ENCODE measurements at places on chromosomes 3 and 15.

GRCh38 chr15:40498418-40498817 is 27.6 kb downstream of the CHST14 start:
- no peak for DNase-seq

GRCh38 chr15:40893733-40894680 is at the start of gene VPS18:
TSS of gene VPS18 (plus strand) at chr15:40894450. CDS start at chr15:40894769, 319 bp downstream.
- peak; percentile 99 for DNase-seq

- DNase-seq = no peak
Observed at GRCh38 chr3:66317750-66318376, 97.1 kb downstream of the SLC25A26 start.

DNA sequence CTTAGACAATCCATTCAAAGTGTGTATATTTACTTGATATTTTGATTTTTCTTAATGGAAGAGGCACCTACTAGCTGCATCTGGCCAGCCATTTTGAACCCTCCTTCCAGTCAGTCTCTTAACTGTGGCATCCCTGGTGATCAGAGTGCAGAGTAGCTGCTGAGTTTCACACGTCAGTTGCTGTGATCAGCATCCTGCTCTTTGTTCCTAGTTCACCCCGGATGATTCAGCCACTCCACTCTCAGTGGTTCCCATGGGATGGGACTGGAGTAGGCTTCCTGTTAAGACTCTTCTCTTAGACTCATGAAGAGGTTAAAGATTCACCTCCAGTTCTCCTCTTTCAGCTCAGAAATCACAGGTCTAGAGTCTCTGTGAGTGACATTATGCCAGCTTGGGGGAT is 75.8 kb downstream of the STXBP5L start:
- no peak for DNase-seq

DNA sequence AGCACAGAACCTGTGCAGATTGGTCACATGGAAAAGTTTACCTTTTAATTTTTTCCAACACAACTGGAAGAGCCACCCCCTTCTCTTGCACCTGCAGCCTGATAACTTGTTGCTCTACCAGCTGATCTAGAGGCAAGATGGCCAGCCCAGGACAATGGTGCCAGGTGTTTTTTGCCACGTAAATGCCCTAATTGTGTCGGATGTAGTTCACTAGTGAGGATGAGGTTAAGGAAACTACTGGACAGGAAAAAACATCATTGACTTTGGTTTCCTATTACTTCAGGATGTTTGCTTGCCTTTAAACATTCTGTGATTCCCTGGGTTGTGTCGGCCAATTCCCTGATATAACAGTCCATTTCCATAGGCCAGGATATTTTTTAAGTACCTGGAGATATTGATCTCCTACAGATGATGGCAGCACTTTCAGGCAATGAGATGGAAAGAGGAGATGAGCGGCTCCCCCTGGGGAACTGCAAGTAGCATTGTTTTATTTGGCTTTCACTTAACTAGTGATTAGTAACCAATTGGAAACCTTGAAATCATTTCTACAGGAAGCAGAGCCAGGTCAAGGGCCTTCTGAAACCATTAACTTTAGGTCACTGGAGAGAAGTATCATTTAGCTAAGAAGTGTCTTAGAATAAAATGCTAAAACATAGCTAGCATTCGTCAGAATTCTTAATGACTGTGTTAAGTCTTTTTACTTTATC is 72.5 kb downstream of the OSBPL10 start:
- no peak for DNase-seq

GRCh38 chr3:52092271-52092660 is 35.9 kb upstream of the DUSP7 start:
- no peak for DNase-seq

- no peak for DNase-seq
Observed at GRCh38 chr15:66834881-66835878, 133.1 kb downstream of the SMAD6 start.

- DNase-seq = no peak
Observed at GRCh38 chr15:88834211-88834812, 31.1 kb downstream of the ACAN start.

DNA sequence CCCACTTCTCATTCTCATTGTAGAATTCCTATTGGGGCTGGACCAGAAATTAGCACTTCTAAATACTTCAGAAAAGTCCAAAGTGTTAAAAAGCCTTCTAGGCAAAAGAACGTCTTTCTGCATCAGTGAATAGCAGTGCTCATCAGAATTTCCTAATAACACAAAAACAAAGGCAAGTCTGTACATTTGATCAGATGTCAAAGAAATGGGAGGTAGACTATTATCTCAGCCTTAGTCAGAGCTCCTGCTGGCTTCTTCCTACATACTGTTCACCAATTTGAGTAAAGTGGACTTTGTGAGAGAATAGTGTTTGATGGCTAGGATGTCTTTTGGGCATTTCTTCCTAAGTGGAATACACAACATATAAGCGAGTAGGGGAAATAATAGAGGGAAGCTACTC is 48.7 kb downstream of the FOXB1 start:
- DNase-seq = no peak

- DNase-seq = no peak
Observed at GRCh38 chr3:37814547-37814946, 47.1 kb upstream of the CTDSPL start.

- DNase-seq = no peak
Observed at GRCh38 chr3:132256989-132257388, 60.2 kb upstream of the ACP3 start.

DNA sequence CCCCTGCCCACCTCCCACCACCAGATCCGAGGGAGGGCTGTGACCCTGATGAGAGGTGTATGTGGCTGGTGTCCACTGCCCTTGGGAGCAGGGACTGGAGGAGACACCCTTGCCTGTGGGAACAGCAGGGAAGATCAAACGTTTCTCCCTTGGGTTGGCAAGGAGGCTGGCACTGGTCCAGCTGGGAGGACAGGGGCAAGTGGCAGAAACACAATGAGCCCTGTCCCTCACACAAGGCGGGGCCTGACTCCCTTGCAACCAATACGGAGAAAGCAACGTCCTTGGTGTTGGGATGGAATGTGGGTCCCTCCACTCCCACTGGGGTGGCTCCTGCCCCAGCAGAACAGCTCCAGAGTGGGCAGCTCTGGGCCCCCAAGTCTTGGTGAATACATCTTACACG is 5.2 kb downstream of the HYAL2 start:
- DNase-seq = no peak

DNA sequence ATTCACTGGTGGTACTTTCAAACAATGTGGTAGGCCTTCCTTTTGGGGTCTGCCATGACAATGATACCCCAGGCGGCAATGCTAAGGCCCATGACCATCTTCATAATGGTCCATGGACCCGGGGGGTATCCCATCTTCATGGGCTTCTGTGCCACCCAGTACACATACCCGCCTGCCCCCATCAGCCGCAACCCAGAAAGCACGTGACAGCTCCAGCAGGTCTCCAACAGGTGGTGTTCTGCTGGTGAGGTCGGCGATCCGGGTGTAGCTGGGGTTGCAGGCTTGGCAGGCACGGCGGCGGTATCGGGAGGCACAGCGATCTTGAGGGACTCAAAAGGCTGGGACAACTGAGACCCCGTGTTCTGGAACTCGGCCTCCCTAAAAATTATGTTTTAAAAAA is 214.5 kb downstream of the SNRPN start:
- no peak for DNase-seq

DNA sequence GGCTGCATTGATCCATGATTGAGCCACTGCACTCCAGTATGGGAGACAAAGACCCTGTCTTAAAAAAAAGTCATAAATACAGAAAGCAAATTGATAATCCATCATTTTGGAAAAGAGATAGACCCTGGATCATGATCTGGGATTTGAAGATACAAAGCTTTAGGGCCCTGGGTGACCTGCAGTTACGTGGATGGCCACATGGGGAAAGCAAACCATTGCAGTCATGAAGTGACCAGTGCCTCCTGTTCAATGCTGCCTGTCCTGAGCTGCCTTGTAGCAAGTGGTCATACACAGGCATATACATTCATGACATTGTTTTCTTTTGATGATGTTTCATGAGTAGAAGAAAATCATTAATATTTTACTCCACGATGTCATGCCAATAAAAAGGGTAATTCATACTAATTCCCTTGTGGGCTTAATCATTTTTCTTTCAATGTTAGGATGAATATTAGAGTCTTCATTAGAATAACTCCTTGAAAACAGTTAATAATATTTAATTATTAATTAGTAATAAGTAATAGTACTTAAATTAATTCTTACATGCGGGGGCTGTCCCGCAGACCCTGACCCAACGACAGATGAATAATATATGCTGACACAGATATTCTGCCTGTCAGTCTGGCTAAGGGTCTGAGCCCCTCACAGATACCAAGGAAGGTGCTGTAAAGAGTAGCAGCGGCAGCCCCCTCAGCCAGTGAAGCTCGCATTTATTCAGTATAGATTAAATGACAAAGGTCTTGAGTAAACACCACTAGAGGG is 109.0 kb upstream of the UNC13C start:
- DNase-seq = no peak

DNA sequence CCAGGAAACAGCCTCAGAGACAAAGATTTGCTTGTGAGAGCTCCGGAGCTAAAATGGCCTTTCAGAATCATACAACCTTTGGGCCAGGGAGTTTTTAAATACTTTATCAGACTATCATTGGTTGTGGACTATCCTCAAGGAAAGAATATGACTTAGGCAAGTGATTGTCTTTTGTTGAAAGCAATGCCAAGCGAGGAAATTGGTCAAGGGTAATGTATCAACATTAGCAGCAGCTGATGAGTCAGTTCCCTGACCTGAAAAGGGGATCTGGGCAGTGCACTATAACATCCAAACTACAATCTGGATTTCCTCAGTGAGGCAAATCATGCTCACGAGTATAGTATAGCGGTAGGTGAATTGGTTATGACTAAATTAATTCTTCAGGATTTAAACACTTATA is 303.6 kb downstream of the LSAMP start:
- DNase-seq = no peak

- no peak for DNase-seq
Observed at GRCh38 chr3:147945968-147946519, 536.9 kb downstream of the ZIC1 start.

DNA sequence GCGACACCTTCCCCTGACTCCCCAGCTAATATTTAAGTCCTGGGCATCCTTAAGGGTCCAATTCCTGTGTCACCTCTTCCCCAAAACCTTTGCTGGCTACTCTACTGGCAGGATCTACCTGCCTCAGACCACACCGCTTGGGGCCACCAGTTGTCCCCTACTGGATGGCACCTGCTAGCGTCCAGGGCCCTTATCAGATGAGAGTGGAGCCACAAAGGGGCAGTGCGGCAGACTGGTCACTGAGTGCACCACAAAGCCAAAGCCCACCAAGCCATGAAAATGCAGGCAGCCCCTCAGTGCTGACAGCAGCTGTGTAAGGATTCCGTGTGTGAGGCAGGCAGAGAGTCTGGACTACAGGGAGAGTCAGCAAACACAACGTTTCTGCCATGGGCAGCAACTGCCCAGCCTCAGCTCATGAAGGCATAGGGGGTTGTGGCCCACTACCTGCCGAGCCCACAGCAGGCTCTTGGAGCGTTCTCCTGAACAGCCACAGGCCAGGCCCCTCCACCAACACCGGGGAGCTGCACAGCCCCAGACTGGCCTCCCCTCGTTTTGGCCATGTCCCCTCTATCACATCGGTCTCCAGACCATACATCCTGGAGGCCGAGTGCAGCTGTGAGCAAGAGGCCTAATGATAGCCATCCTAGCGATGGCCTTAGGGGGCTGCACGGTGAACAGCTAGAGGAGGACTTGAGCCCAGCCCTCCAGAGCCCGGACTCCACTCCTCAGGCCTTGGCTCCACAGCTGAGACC is 32.3 kb downstream of the ALDH1L1 start:
- no peak for DNase-seq

GRCh38 chr15:72216079-72216478 is 14.9 kb downstream of the PKM start:
- no peak for DNase-seq

- DNase-seq = no peak
Observed at GRCh38 chr3:5205165-5205941, 17.8 kb downstream of the EDEM1 start.

GRCh38 chr15:100113351-100114080 is 228.3 kb downstream of the ADAMTS17 start:
- no peak for DNase-seq

- no peak for DNase-seq
Observed at GRCh38 chr3:124640635-124641306, 89.5 kb upstream of the UMPS start.

DNA sequence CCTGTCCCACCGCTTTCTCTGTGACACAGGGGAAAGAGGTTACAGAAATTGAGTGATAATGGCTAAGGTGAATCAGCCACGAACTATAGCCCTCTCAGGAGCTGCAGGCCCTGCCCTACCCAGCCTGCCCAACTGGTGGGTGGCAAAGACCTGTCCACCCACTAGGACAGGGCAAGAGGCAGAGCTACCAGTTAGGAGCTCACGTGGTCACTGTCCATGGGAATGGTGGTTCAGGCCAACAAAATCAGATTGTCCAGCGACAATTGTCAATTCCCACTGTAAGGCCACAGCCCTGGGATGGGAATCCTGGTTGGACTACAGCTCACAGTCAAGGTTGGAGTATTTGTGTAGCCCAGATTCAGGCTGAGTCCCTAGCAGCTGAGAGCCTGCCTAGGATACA is 75.0 kb downstream of the PPCDC start:
- DNase-seq = no peak

DNA sequence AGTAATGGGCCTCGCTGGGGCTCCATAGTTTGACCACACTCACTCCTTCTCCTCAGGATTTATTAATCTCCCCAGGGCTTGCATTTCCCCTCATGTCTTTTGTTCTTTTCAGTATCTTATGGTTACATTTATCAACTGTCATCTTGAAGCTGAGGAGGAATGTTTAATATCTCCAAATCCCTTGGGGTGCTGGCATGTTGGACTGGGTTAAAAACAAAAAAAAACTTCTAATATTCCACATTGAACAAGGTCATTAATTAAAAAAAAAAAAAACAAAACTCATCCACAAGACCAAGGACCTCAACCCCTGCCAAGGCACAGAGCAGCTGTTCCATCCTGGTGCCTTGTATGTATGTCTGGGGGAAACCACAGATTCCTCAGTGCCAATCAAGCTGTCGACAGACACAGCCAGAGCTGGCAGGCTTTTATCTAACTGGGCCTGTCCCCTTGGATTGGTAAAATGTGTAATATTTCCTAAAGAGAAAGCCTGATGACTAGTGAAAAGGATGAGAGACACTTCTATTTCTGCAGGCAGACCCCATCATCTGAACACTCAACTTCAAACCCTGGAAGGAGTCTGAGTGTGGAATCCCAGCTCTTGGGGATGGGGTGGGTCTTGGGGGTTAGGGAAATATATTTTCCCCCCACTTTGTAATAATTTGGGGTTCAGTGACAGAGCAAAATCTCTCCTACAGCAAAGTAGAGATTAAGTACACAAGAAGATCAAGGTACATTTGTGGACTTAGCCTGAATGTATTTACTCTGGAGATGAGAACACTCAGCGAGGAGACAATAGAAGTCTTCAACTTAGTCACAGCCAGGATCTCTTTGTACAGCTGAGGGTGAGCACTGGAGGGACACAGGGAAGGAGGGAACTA is 69.1 kb downstream of the TTC23 start:
- no peak for DNase-seq

- no peak for DNase-seq
Observed at GRCh38 chr3:101730839-101731238, 6.4 kb downstream of the CEP97 start.

- DNase-seq = no peak
Observed at GRCh38 chr3:67609709-67610108, 44.7 kb downstream of the SUCLG2 start.
